Fibroblast of skin of right quadriceps (primary cell): ENCODE measurements at places on chromosomes 6 and 20.

DNA sequence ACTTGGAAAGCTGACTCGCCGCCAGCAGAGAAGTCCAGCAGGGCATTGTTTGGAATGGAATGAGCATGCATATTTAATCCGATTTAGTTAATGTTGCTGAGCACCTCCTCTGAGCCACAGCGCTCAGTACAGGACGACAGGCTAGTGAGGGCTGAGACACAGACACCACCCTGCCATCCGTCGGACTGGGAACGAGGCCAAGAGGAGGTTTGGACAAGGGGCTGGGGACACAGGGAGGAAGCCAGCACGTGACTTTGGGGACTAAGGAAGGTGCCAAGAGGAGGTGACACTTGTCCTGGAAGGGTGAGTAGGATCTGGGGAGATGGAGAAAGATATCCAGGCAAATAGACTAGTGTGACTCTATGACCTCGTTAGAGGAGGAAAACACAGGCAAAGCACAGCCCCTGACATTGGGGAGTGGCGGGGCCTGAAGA, 152.5 kb upstream of the ECI2 start:
- no peak for DNase-seq

- no peak for DNase-seq
Measured at GRCh38 chr6:144624716-144625115, 339.6 kb downstream of the UTRN start.

DNA sequence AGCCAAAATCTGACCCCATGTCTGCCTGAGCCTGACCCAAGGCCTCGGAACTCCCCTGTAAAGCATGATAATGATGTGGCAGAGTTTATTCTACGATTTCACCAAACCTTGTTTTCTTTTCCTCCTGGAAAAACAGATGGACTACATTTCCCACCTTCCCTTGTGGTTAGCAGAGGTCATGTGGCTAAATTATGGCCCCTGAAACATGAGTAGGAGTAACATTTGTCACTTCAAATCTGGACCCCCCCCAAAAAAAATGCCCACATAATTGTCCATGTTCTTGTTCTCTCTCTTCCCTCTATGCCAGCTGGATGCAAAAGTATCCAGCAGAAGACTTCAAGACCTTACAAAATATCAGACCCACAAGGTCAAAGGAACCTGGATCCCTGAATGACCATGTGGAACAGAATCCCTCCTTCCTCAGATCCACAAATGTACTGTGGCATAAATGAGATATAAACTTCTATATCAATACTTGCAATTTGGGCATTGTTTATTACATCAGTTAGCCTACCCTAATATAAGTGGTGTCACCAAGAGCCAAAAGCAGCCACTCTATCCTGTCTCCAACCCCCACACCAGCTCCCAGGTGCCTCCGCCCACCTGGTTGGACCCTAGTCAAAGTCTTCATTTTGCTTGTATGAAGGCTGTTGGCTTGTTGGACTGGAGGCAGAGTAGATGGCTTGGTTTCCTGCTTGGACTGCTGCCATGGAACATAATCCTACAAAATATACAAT, 1.4 kb downstream of the C20orf96 start:
- no peak for DNase-seq

GRCh38 chr20:35690265-35690664, 8.9 kb downstream of the NFS1 start:
- no peak for DNase-seq

GRCh38 chr6:92762443-92763273, 656.7 kb downstream of the EPHA7 start:
- DNase-seq: no peak

DNA sequence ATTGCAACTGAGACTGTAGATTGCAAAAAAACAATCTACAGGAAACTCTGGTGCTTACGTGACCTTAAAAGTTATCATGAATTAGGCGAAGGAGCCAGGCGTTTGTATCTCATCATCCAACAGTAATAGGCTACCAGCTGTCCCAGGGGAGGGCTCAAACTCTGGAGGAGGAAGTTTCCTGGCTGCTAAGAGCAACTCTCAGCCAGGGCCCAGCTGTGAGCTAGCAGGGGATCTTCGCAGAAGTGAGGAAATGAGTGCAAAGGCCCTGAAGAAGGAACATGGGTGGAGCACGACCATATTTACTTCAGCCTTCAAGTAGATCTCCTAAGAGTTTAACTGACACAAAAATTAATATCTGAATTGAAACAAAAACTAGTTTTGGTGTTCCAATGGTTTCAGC, 686.9 kb upstream of the MAP3K7 start:
- DNase-seq: peak; percentile 6

- no peak for DNase-seq
Measured at GRCh38 chr6:152233547-152234320, 403.4 kb downstream of the SYNE1 start.

- no peak for DNase-seq
Measured at GRCh38 chr6:135258970-135259369, 77.9 kb downstream of the MYB start.

- no peak for DNase-seq
Measured at GRCh38 chr6:169230322-169230665, 23.4 kb downstream of the THBS2 start.

DNA sequence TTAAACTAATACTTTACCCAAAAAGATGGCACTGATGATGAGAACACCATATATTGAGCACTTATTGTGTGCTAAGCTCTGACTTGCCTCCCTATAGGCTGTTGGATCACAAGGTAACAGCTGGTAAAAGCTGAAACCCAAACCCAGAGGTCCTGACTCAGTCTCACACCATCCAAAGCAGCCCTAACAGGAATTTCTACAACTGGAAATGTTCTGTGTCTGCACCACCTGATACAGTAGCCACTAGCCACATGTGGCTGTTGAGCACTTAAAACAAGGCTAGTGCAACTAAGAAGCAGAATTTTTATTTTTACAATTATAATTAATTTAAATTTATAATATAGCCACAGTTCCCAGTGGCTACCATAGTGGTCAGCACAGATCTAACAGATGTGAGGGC, 15.6 kb upstream of the MATN4 start:
- DNase-seq: no peak

DNA sequence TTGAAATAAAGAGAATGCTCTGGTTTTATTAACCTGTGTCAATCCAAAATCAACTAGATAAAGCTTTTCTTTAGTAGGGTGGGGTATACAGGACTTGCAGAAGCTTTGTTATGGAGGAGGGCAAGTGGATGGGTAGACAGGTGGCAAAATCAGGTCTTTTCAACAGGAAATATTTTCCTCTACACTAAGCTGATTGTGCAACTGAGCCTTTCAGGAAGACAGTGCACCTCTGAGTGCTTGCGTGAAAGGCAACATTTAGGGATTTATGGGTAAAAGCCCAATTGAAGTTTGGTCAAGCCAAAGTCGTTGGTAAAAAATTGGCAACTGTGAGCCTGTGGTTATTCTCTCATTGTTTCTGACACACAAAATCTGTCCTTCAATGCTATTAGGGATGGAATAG, 23.8 kb upstream of the TUBB2A start:
- DNase-seq: no peak

GRCh38 chr20:17738154-17738553, 38.4 kb downstream of the BANF2 start:
- DNase-seq: no peak

GRCh38 chr20:23520185-23520584, 29.3 kb downstream of the CST8 start:
- DNase-seq: no peak

GRCh38 chr6:12815089-12815488, 98.5 kb downstream of the PHACTR1 start:
- DNase-seq: no peak

- peak; percentile 37 for DNase-seq
Measured at GRCh38 chr6:3194535-3195419, 32.7 kb downstream of the TUBB2B start.

GRCh38 chr20:58020656-58021454, 207.6 kb downstream of the ANKRD60 start:
- no peak for DNase-seq

DNA sequence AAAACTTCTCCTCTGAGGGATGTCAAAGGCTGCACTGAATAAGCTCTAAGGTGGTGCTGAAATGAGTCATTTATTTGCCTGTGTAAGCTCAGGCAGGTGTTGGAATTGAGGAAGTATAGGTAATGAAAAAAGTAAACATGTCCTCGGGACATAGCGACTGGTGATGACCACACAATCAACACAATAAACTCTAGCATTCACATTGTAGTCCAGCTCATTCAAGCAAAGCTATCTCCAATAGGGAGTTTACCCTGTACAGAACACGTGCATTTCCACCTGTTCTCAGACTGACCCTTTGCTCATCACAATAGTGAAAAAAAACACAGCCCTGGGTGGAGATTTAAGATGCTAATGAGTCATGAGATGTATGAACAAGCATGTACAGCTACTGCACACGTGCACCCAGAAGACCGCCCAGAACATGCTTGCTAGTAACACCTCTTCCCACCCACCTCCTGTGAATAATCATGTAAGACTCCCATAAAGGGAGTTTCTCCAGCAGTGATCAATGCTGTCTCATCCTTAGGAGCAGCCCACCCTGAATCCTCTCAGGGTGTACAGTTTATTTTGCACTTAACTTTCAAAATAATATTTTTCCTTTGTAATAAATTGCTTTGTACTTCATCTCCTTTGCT, 33.0 kb upstream of the POU5F1 start:
- peak; percentile 70 for DNase-seq

- no peak for DNase-seq
Measured at GRCh38 chr6:148491638-148492251, 149.1 kb downstream of the SASH1 start.

- DNase-seq: no peak
Measured at GRCh38 chr20:23037017-23037481, 1.9 kb downstream of the SSTR4 start.

DNA sequence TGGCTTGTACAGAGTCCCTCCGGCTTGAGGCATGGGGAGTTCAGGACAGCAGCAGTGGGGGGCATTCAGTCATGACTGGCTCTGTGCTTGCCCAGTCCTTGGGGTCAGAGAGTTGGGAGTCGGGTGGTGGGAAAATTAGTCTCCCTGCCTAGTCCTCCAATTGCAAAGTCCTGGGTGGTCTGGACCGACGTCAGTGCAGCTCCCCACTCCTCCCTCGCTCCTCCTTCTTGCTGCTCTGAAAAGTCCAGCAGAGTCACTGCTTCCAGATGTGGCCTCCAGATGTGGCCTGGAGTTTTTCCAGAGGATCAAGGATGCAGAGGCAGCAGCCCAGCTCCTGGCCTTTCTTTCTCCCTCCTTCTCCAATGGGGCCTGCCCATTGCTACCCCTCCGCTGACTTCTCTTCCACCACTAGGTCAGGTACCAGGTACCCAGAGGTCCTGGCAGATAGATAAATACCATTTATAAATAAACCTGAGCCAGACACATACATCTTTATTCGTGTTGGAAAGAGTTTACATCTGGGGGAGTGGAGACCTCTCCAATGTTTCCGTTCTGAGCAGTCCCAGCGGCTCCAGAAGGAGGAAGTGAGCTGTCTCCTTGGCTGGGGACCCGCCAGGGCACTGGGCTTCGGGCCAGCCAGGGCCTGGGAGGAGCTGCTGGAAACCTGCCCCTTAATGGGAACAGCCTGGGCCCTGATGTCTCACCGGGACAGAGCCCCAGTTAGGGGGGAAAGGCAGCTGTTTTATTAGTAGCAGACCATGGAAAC, 49.0 kb upstream of the RNF24 start:
- peak; percentile 97 for DNase-seq

DNA sequence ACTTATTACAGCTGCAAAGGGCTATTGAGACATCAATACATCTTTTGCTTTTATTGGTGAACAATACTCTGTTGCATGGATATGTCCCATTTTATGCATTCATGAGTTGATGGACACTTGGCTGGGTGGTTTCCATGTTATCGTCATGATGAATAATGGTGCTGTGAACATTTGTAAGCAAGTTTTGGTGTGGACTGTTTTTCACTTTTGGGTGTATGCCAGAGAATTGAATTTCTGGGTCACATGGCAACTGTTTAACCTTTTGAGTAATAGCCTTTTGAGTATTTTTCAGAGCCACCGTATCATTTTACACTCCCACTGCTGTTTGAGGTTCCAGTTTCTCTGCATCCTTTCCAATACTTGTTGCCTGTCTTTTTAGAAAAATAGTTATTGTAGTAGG, 107.0 kb downstream of the JARID2 start:
- DNase-seq: no peak

GRCh38 chr6:80144753-80145315, 38.4 kb downstream of the BCKDHB start:
- DNase-seq: no peak

DNA sequence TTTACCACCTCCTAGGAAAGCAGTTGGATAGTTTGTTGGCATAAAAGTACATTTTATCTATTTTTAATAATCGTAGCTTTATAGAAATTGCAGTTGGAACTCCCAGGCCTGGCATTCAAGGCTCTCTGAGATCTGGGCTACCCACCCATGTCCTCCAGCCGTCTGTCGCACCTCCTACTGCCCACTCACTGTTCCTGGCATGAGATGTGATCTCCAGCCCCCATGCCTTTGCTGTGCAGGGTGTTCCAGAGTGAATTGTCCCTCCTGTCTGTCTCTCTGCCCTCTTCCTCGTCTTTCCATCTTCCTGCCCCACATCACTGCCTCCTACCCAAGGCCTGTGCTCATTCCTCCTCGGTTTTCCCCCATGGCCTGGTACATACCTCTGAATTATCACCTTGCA, 50.7 kb downstream of the PTPN1 start:
- DNase-seq: no peak

GRCh38 chr6:144017166-144018094, 9.4 kb upstream of the PLAGL1 start:
- no peak for DNase-seq

GRCh38 chr6:17389274-17389847, 4.0 kb upstream of the CAP2 start:
- peak; percentile 46 for DNase-seq

DNA sequence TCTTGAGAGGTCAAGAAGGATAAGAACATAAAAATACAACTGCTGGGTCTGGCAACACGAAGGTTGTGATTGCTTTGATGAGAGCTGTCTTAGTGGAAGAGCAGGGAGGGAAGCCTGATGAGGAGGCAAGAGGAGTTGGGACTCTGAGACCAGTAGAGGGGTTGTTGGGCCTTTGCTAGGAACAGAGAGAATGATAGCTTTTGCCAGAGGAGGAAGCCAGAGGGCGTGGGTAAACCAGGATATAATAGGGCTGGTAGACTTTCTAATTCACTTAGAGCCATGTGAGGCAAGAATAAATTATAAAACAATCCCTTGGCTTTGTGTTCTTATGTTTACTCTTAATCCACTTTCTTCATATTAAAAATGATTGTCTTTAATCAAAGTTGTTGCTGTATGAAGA, 78.6 kb downstream of the RCAN2 start:
- DNase-seq: no peak

DNA sequence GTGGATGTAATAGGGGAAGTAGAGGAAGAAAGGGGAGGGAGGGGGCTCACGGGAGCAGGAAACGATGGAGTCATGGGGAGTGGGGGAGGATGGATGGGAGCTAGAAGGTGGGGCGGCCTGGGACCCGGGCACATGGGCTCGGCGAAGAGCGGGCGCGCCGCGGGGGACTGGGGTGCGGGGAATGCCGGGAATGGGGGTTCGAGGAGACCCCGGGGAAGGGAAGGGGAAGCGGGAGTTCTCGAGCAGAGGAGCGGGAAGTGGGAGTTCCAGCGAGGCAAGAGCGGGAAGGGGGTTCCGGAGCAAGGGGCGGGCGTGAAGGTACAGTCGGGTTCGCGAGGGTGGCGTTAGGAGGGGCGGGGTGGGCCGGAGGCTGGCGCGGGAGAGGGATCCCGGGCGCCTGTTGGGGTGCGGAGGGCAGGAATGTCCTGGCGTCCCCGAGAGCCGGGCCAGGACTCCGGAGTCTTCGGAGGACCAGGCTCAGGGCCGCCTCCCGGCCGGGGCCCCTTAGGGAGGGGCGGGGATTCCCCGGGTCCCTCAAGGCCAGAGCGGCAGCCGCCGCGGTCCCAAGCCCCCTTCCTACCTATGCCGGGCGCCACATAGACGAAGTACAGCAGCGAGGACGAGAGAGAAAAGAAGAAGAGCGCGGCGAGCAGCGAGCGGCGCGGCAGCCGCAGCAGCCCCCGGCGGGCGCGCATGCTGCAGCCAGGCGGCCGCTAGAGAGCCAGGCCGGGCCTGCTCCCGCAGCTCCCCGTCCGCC, 504 bp downstream of the B4GALT5 start:
- DNase-seq: peak; percentile 28
